ENCODE measurements at places on chromosomes 11 and 22. TPM values are rescaled to one million over a fixed set of nuclear protein-coding genes. Genes with fewer than 3 reads are reported as not detected.

GRCh38 chr22:30307041-30307574, 17.8 kb upstream of the CASTOR1 start:
- no peak for DNase-seq

- no peak for DNase-seq
These were observed 23.2 kb downstream of the FADS2 start for GRCh38 chr11:61851113-61851899.

DNA sequence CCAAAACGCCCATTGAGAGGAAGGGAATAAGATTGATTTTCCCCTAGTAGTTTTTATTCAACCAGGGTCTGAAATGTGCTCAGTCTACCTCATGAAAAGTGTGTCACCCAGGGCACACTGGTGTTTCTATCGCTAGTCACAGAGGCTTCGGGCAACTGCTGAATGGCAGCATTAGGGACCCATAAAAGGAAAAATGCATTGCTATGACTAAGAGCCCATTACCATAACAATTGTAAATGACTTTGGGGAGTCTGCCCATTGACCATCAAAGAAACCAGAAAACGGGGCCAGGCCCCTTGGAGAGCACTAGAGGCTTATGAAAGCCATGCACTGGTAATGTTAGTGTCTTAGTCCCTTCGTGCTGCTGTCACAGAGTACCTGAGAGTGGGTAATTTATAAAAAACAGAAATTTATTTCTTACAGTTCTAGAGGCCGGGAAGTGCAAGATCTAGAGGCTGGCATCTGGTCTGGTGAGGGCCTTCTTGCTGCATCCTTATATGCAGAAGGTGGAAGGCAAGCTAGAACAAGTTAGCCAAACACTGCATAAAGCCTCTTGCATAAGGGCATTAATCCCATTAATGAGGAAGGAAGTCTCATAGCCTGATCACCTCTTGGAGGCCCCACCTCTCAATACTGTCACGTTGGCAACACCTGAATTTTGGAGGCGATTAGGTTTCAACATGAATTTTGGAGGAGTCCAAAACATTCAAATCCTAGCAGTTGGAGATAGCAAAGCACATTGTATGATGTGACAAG, 306.7 kb downstream of the ST3GAL4 start:
- DNase-seq, result no peak

- no peak for DNase-seq
These were observed 69.2 kb downstream of the SCUBE1 start for GRCh38 chr22:43273902-43274484.

DNA sequence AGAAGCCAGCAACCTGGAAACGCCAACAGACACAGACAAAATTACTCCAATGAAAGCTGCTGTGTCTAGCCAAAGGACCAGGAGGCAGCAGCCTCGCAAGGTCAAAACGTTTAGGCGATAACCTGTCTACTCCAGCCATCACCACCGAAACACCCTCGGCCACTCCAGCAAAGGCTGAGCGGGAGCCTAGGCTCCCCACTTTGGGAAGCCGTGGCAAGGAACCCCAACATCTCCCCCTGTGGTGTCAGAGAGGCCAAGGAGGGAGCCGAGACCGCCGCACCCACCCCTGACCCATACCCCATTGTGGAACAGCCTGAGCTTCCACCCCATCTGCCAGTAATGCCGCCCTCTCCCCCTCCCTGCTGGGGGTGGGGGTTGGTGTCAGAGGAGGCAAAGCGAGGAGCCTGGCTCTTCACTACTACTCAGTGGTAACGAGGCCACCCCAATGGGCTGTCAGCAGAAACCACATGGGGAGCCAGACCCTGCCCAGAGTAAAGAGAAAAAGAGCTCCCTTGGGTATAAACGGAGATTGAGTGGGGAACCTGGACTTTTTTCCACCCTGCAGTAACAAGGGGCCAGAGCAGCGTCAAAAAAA, 33.9 kb upstream of the SEPTIN5 start:
- no peak for DNase-seq

DNA sequence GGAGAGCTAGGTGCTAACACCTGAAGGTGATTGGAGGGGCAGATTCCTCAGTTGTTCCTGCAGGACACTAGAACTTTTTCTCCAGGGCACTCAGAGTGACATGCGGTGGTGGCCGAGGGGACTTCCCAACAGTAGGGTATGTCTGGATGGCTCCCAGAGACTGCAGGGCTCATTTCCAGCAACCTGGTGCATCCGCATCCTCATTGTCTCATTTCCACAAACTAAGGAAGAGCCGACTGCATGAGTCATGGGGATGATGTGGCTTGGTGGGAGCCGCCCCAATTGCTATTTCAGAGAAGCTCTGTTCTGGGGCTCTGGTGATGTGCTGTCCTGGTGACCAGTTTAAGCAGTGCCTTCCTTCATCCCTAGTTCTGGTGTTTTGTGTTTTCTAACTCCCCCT, 2.8 kb upstream of the ROBO4 start:
- no peak for DNase-seq

DNA sequence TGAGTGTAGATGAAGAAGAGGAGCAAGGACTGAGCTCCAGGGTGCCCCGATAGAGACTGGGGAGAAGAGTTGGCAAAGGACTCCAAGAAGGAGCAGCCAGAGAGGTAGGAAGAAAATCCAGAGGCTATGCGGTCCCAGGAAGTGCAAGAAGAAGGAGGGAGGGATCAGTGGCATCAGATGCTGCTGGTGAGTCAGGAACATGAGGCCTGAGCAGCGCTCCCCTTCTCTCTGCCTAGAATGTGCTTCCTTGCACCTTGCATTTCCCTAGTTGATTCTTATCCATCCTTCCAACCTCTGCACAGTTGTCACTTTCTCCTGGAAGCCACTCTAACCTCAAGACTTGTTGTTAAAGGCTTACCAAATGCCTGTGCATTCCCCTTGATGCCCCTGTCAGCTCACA, 21.3 kb downstream of the KCNC1 start:
- no peak for DNase-seq

GRCh38 chr11:70397983-70398833, at the start of gene CTTN:
CTTN (plus strand) TSS chr11:70398529; CDS start chr11:70407298, 8,769 bp downstream.
- DNase-seq, result peak; percentile 66

- peak; percentile 62 for DNase-seq
These were observed 7.5 kb upstream of the WEE1 start for GRCh38 chr11:9565822-9566560.

DNA sequence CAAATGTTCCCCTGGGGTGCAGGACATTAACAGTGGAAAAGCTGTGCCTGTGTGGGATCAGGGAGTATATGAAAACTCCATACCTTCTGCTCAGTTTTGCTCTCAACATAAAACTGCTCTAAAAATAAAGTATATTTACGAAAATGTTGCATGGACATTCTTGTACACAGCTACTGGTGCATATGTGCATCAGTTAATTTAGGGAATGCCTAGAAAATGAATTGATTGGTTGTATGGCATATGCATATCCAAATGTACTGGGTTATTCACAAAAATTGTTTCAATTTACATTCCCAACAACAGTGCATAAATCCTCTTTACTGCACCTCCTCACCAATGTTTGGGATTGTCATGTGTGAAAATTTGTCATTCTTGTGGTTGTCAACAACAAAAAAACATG, 251.1 kb upstream of the MPPED2 start:
- DNase-seq, result no peak

DNA sequence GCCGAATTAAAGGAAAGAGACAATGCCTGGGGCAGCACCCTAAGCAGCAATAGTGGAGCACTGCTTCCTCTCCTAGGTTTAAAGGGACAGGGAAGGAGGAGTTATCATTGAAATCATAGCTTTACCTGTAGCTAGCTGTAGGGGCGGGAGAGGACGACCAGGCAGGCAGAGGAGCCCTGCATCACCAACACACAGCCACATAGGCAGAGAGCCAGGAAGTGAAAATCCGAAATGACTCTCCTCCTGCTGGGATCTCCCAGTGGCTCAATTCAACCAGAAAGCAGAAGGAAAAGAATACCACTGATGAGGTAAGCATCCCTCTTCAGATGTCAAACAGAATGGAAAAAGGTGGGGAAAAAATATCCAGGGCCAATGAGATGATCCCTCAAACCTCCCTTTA, 20.4 kb downstream of the MRGPRX4 start:
- no peak for DNase-seq

DNA sequence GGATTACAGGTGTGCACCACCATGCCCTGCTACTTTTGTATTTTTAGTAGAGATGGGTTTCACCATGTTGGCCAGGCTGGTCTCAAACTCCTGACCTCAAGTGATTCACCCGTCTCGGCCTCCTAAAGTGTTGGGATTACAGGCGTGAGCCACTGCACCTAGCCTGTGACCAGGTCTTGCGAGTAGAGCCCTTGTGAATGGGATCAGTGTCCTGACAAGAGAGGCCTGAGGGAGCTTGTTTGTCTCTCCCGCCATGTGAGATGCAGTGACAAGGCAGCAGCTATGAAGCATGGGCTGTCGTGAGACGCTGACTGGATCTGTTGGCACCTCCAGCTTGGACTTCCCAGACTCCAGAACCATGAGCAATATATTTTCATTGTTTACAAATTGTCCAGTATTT, 69.3 kb downstream of the LRRC32 start:
- DNase-seq, result no peak

DNA sequence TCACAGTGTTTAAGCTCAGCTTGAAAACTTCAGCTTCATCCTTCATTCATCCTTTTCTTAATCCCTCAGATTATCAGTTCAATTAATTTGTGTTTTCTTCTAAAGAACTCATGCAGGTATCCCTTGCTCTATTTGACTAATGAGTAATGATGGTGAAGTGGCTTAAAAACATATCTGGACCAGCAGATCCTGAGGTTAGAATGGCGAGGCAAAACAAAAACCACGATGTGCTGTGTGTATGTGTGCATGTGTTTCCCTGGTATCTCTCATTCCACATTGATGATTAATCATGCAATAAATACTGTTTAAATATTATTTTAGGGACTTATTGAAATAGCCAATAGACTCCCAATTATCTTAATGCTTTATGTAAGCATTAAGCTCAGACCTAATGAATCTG, 437.0 kb downstream of the DYNC2H1 start:
- no peak for DNase-seq

- no peak for DNase-seq
These were observed 17.5 kb upstream of the FIBIN start for GRCh38 chr11:26976389-26976788.

DNA sequence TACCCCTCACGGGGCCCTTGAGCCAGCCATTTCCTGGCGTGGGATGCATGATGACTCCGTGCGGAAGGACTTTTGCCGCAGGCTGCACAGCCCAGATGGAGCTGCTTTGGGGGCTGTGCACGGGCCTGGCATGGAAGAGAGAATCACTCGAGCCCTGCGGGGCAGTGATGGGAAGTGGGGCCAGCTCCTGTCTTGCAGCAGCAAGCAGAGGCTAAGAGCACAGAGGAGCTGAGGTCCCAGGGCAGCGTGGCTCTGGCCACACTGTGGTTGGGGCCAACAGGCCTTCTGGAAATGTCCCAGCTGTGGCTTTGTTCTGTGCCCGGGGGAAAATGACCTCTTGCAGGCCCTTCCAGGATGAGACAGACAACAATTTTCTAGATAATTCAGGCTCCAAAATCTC, 92.7 kb upstream of the TIMP3 start:
- no peak for DNase-seq

- no peak for DNase-seq
These were observed 54.1 kb upstream of the BDNF start for GRCh38 chr11:27754035-27755017.

DNA sequence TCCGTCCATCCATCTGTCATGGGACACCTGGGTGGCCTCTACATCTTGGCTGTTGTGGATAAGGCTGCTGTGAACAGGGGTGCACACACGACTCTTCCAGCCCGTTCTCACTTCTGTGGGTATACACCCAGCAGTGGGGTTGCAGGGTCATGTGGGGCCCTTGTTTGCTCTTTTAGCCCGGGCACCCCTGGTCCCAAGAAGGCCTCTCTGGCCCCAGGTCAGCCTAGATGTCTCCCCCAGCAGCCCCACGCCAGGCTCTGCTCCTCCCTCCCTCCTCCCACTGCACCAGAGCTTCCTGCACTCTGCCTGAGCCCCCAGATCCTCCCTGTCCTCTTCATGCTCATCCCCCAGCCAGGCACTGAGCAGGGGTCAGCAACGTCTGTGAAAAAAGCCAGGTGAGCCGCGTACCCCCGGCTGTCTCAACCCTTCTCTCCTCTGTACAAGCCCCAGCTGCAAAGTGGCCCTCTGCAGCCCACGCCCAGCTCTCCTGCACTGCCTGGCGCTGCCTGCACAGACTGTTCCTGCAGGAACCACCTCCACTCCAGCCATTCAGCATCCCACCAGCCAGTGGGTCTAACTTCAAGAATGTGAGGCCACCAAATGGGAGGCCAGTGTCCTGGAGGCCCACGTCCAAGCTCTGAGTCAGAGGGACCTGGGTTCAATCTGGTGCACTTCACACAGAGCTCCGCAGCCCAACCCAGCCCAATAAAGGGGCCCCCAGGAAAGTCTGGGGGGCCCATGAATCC, 1508.9 kb downstream of the BRD1 start:
- DNase-seq, result no peak

GRCh38 chr11:28366549-28367346, 258.6 kb downstream of the METTL15 start:
- DNase-seq, result no peak

DNA sequence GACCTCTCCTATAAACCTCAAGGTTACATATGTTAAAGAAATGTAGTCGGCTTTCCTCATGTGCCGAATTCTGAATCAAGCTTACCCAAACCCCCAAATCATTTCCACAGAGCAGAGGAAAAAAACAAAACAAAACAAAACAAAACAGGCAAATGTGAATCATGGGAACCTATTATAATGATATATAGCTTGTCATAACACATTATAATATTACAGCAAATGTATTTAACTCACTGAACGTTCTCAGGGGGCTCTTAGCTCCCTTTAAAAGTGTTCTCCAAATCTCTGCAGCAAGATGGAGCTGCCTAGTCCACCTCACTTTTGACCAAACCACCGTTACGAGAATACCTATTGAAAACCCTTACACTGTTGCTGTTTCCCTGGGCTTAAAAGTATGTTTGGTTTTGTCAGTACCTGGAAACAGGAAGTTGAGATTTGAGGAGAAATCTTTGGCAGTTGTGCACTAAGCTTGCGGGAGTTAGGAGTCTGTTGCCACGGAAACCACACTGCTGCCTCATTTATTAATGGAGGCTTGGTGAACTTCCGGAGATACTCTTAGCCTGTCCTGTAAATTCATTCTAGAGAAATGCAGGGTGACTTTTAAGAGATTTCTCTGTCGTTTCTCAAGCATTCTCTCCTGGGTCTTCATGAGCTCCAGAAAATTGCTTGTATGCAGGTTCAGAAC, 167.0 kb upstream of the RASSF10 start:
- DNase-seq, result no peak

DNA sequence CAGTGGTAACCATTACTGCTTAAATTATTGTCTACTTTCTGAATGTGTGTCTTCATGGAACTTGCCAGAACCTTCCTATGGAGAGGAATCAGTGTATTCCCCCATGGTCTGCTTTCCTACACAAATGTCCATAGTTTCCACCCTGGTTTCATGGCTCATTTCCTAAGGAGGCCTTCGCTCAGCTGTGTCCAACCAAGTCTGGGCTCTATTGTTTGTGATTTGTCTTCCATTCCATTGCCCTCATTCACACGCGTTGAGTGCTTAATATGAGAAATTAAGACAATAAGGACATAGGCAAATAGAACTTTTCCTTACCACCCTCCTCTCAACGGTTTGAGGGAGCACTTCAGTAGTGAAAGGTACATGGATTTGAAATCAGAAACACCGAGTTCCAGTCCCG, 510.6 kb downstream of the NTM start:
- DNase-seq, result no peak

ISX gene
- total RNA-seq, result not detected

ARHGAP1 gene
- total RNA-seq, result 89.8 TPM

OR52N4 gene
- total RNA-seq, result 1.3 TPM

FREY1 gene
- 6.8 TPM for total RNA-seq

IL18 gene
- 10.7 TPM for total RNA-seq

KCNA4 gene
- total RNA-seq, result not detected

ASPHD2 gene
- total RNA-seq, result 1.9 TPM

Data from natural killer cell (primary cell).